ENCODE measurements at places on chromosomes 1 and 21. TPM values are rescaled to one million over a fixed set of nuclear protein-coding genes. Genes with fewer than 3 reads are reported as not detected.

Gene SNIP1
- total RNA-seq: 7.9 TPM

Gene LDLRAP1
- total RNA-seq: 23.4 TPM

Gene NBPF8
- 3.6 TPM for total RNA-seq

Gene ANKRD13C
- total RNA-seq: 15.4 TPM

Gene LCE2C
- not detected for total RNA-seq

Gene ALX3
- total RNA-seq: not detected

Gene CNKSR1
- not detected for total RNA-seq

Gene CFAP107
- total RNA-seq: not detected

Gene ADAM30
- not detected for total RNA-seq

Gene PTPRF
- 109 TPM for total RNA-seq

Gene NUP133
- 27.3 TPM for total RNA-seq
